ENCODE measurements at places on chromosomes 16 and 17. TPM values are rescaled to one million over a fixed set of nuclear protein-coding genes. Genes with fewer than 3 reads are reported as not detected.

DNA sequence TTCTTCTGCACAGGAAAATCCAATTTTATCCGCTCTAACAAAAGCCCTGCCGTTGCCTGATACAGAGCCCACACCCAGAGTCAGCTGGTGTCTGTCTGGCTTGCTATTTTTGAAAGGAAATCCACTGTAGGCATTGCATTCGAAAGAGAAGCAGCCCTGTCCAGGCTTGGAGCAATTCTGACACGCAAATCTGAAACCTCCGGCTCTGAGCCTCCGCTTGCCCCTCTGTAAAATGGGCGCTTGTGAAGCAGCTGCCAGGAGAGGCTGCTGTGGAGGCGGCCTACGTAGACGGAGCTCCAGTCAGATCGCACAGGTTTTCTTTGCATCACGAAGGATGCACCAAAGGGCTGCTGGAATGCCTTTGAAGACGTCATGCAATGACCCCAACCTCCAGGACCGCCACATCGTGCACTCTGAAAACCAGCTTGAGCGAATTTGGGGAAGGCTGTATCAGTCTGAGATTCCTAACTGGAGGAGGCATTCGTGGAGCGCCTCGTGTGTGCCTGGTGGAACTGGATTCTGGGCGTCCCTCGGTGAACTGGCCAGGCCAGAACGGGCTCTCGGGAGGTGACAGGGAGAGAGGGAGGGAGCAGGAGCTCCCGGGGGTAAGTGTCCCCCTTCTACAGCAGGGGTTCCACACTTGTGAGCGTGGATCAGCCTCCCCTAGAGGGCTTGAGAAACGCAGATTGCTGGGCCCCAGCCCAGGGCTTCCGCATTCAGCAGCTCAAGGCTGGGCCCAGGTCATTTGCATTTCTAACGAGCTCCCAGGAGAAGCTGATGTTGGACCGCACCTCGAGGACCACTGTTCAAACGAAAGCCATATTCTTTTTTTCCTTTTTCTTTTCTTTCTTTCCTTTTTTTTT is 215.5 kb downstream of the MRTFB start:
- H3K4me3 ChIP-seq = peak overlapping the region; percentile 89
- peaks cover 8% of the 10 kb centered on the region for H3K4me1 ChIP-seq
- H3K27ac ChIP-seq = peak overlapping the region; percentile 76
- DNase-seq = no peak
- no peaks in the 10 kb centered on the region for H3K36me3 ChIP-seq

DNA sequence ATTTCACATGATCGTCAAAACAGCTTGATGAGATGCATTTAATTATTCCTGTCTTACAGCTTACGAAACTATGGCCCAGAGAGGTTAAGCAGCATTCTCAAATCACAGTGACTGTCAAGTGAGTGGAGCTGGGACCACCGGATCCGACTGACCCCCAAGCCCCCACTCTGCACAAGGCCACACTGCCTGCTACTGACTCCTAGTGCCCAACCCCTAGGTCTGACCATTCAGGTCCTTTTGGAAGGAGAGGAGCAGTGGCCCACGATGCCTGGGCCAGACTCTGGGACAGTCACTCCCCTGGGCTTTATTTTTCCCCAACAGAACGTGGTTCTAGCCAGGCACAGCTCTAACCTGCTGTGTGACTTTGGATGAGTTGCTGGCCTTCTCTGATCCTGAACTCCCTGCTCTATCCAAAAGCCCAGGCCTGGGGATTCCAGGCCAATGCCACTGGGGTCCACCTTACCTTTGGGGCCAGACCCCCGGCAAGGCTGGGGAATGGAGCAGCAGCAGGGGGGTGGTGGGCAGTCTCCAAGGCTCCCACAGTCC is 9.9 kb downstream of the TSPOAP1 start:
- H3K27ac ChIP-seq = no peak overlapping the region
- peaks cover 7% of the 10 kb centered on the region for H3K4me1 ChIP-seq
- H3K36me3 ChIP-seq = no peaks in the 10 kb centered on the region
- DNase-seq = no peak

- H3K27ac ChIP-seq = no peak overlapping the region
- no peaks in the 10 kb centered on the region for H3K4me1 ChIP-seq
- no peaks in the 10 kb centered on the region for H3K36me3 ChIP-seq
- H3K4me3 ChIP-seq = no peak overlapping the region
- no peak for DNase-seq
- no peaks in the 10 kb centered on the region for H3K27me3 ChIP-seq
Measured at GRCh38 chr17:51957786-51958185, 200.7 kb downstream of the CA10 start.

- no peaks in the 10 kb centered on the region for H3K27me3 ChIP-seq
- DNase-seq = no peak
- H3K27ac ChIP-seq = peak overlapping the region; percentile 95
- peaks cover 12% of the 10 kb centered on the region for H3K4me1 ChIP-seq
Measured at GRCh38 chr16:87317750-87318644, 805 bp upstream of the C16orf95 start.

DNA sequence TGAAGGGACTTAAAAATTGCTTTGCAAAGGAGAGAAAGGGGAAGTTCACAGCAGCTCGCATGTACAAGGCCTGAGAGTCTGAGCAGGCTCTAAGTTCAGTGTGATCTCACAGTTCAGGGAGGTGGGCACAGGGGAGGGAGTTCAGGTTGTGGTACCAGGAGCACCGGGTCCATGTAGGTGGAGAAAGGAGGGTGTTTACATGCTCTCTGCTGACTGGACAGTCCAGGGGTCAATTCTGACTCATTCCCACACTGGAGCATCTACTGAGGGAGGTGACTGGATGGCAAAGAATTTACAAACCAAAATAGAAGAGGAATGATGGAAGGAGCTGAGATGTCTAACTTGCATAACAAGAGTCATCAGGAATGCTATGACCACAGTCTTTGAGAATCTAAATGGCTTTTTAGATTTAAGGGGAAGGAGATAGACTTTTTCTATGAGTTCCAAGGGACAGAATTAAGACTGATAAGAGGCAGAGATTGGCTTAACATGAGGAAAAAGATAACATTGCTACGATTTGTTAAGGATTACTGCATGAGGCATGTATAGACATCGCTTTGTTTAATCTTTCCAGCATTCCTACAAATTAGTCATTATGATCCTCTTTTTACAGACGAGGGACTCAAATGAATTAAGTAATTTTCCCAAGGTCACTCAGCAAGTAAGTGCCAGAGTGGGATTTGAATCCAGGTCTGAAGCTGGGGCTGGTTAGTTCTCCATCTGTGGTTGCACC is 29.9 kb downstream of the MIS12 start:
- no peak overlapping the region for H3K4me3 ChIP-seq
- no peaks in the 10 kb centered on the region for H3K27me3 ChIP-seq
- H3K27ac ChIP-seq = no peak overlapping the region

DNA sequence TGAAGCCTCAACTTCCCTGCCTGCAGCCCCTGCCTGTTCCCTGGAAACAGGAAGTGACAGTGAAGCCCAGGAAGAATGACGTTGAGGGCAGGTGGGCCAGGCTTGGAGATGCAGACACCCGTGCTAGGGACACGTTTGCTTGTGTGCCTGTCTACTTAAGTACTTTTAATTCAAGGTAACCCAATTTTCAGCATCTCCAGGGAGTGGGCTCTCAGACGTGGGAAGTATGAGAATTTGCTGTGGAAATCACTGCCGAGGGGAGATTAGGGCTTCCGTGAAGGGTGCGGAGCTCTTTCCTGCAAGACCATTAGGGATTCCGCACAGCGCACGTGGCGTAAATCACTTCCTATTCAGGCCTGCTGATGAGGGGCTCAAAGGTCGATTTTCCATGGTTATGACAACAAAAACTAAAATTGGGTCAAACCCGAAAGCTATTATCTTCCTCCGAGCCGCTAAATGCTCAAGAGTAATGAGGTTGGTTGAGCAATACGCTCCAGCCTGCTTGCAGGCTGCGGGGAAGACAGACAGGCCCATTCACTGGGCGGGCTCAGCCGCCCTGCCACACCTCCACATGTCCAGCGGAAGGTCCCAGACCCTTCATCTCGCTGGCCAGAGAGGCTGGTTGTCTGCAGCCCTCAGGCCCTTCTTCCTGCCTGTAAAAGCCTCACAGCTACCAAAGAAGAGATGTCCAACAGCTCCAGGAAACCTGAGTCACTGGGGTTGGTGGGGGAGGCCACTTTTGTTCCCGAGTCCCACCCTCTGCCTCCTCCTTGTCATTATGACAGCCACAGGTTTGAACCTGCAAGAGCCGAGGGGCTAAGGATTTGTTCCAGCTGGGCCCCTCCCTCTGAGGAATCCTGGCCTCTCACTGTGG is 109.9 kb downstream of the RBFOX3 start:
- H3K4me1 ChIP-seq = no peaks in the 10 kb centered on the region
- no peak overlapping the region for H3K27ac ChIP-seq
- H3K36me3 ChIP-seq = no peaks in the 10 kb centered on the region
- DNase-seq = no peak
- no peaks in the 10 kb centered on the region for H3K27me3 ChIP-seq

- no peak overlapping the region for H3K4me3 ChIP-seq
- DNase-seq = no peak
- H3K27me3 ChIP-seq = no peaks in the 10 kb centered on the region
- H3K4me1 ChIP-seq = peaks cover 9% of the 10 kb centered on the region
- H3K36me3 ChIP-seq = no peaks in the 10 kb centered on the region
Measured at GRCh38 chr17:28494445-28495188, 11.5 kb upstream of the FOXN1 start.

- no peaks in the 10 kb centered on the region for H3K36me3 ChIP-seq
- 0 out of 2 replicates have a peak, but pooled peaks cover 5% of the 10 kb centered on the region for H3K27me3 ChIP-seq
- H3K4me3 ChIP-seq = peak overlapping the region; percentile 32
- H3K4me1 ChIP-seq = no peaks in the 10 kb centered on the region
Measured at GRCh38 chr16:73071131-73071940, 23.4 kb upstream of the ZFHX3 start.

GRCh38 chr16:70681382-70682238 is 4.2 kb downstream of the MTSS2 start:
- H3K4me3 ChIP-seq = no peak overlapping the region
- no peak for DNase-seq
- no peaks in the 10 kb centered on the region for H3K36me3 ChIP-seq
- H3K27me3 ChIP-seq = no peaks in the 10 kb centered on the region
- no peak overlapping the region for H3K27ac ChIP-seq
- no peaks in the 10 kb centered on the region for H3K4me1 ChIP-seq

DNA sequence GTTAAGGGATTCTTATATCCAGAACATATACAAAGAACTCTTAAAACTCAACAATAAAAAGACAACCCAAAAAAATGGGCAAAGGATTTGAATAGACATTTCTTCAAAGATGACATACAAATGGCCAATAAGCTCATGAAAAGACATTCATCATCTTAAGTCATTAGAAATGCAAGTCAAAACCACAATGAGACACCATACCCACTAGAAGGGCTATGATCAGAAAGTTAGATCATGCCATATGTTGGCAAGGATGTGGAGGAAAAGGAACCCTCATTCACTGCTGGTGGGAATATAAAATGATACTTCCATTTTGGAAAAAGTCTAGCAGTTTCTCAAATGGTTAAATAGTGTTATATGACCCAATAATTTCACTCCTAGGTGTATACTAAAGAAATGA is 9.4 kb downstream of the PLD6 start:
- no peak overlapping the region for H3K4me3 ChIP-seq
- no peak overlapping the region for H3K27ac ChIP-seq
- peaks cover 12% of the 10 kb centered on the region for H3K4me1 ChIP-seq
- no peaks in the 10 kb centered on the region for H3K27me3 ChIP-seq

DNA sequence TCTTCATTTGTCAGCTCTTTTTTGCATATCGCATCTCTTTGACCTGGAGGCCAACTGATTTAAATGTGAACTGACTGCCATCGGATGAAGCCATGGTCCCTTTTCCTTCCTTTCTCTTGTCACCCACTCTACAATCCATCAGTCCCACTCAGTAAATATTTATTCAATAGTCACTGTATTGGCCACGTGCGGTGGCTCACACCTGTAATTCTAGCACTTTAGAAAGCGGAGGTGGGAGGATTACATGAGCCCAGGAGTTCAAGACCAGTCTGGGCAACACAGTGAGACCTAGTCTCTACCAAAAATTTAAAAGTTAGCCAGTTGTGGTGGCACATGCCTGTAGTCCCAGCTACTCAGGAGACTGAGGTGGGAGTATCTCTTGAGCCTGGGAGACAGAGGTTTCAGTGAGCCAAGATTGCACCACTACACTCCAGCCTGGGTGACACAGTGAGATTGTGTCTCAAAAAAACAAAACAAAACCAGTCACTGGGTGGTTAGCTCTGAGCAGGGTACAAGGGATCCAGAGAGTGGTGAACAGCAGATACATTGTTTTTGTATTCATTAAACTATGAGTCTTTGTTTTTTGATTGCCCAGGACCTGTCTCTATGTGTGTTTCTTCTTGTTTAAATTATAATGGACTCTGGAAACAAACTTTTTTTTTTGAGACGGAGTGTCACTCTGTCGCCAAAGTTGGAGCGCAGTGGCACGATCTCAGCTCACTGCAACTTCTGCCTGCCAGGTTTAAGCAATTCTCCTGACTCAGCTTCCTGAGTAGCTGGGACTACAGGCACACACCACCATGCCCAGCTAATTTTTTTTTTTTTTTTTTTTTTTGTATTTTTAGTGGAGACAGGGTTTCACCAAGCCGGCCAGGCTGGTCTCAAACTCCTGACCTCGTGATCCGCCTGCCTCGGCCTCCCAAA is 6.9 kb downstream of the PHAF1 start:
- H3K27me3 ChIP-seq = no peaks in the 10 kb centered on the region
- no peak for DNase-seq
- H3K27ac ChIP-seq = no peak overlapping the region

DNA sequence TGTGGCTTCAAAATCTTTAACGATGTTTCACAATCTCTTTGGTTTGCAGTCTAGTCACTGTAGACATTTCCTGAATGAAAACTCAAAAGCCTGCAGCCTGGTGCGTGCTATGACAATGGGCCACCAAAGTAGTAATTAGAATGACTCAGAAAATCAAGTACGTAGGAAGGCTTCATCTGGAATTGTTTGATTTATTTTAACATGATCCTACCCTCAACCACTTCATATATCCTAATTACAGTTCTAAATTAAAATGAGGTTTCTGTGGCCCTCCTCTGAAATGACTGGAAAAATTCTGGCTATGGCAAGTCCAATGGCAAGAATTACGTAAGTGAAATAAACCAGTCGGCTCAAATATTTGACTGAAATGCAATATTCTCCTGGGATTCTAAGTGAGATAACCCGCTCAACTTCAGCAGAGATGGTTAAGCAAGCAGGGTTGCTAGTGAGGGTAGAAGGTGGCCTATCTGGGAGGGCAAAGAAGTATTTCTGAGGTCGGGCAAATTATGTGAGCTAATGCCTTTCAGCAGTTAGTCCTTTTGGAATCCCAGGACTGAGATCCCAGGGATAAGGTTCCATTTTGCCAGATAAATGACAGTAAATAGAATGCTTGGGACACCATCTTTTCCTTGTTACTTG is 145.6 kb upstream of the MYOCD start:
- H3K4me3 ChIP-seq = no peak overlapping the region
- H3K27ac ChIP-seq = no peak overlapping the region
- H3K27me3 ChIP-seq = no peaks in the 10 kb centered on the region
- no peak for DNase-seq

Gene ITGA2B
- polyA plus RNA-seq = 0.21 TPM

Gene PRAC1
- not detected for polyA plus RNA-seq

Gene TP53I13
- 19.5 TPM for polyA plus RNA-seq

Gene CIAO3
- 27.7 TPM for polyA plus RNA-seq
